Spinal cord (tissue), 10 donors: ENCODE measurements at places on chromosomes 12 and 14. TPM values are rescaled to one million over a fixed set of nuclear protein-coding genes. Genes with fewer than 3 reads are reported as not detected.

The DTX3 gene
- total RNA-seq, result 66.3 TPM

DNA sequence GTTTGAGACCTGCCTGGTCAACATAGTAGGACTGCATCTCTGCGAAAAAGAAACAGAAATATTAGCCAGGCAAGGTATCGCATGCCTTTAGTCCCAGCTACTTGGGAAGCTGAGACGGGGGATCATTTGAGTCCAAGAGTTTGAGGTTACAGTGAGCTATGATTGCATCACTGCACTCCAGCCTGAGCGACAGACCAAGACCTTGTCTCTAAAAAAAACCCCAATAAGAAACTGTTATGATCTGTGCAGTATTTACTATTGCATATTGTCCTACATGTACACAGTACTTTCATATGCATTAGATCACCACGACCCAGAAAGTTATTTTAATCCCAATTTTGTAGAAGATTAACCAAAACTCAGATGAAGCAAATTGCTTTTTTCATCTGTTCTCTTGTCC, 187.5 kb downstream of the PCNX1 start:
- DNase-seq, result no peak

DNA sequence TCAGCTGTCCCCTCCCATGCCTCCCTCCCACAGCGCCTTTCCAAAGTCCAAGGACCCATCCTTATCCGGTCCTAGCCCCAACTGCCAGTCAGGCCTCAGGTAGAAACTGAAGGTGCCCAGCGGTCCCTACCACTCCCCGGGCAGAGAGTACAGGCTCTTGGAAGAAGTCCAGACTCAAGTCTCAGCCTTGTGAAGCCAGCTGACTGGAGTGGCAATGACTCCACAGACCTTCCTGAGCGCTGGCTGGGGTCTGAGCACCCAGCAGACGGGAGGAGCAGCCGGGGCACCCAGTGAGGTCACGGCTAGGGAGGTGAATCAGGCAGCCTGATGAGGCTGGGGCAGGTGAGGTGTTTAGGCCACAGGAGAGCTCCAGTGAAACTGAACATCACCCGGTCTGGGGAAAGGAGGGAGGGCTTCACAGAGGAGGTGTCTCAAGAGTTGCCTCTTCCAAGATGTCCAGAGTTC, 60.0 kb downstream of the ITPK1 start:
- DNase-seq, result no peak

- DNase-seq, result no peak
These were observed 14.8 kb upstream of the KRT81 start for GRCh38 chr12:52305921-52306705.

GRCh38 chr12:27502021-27502435, 22.0 kb upstream of the PPFIBP1 start:
- DNase-seq, result no peak

- DNase-seq, result no peak
These were observed 364.7 kb downstream of the APAF1 start for GRCh38 chr12:99009654-99010296.

The GPR68 gene
- 2.0 TPM for total RNA-seq

- no peak for DNase-seq
These were observed 163.6 kb upstream of the PLEKHG7 start for GRCh38 chr12:92539110-92539749.

- DNase-seq, result peak; percentile 33
These were observed 59.5 kb upstream of the RNU6-7 start for GRCh38 chr14:32142341-32142740.

GRCh38 chr14:81221579-81222102, 882 bp upstream of the GTF2A1 start:
- no peak for DNase-seq
